Placental pericyte (primary cell): ENCODE measurements at places on chromosomes 3 and 15. TPM values are rescaled to one million over a fixed set of nuclear protein-coding genes. Genes with fewer than 3 reads are reported as not detected.

Gene C3orf20
- total RNA-seq = under 0.01 and 0.22 TPM in 2 replicates

Gene NME9
- total RNA-seq = not detected in 2 replicates

Gene MUC4
- not detected in 2 replicates for total RNA-seq

Gene AQR
- 28.4 and 35.2 TPM in 2 replicates for total RNA-seq

Gene FYTTD1
- 44.1 and 45.3 TPM in 2 replicates for total RNA-seq

Gene PEAK1
- total RNA-seq = 53.0 and 69.8 TPM in 2 replicates

Gene GOLGA8A
- total RNA-seq = 7.7 and 10.0 TPM in 2 replicates

Gene CLDN16
- total RNA-seq = 0.22 and 0.29 TPM in 2 replicates

Gene RARB
- 1.8 and 12.9 TPM in 2 replicates for total RNA-seq

Gene SAMD7
- not detected in 2 replicates for total RNA-seq

Gene GYG1
- 31.1 TPM in 2 replicates for total RNA-seq

Gene ECE2
- total RNA-seq = not detected in 2 replicates

Gene DCUN1D1
- total RNA-seq = 22.3 and 33.5 TPM in 2 replicates

Gene KCNMB3
- 0.88 and 1.1 TPM in 2 replicates for total RNA-seq

Gene THRB
- 0.66 and 2.3 TPM in 2 replicates for total RNA-seq

Gene ANP32A
- total RNA-seq = 19.0 and 38.8 TPM in 2 replicates

Gene INKA1
- 4.4 and 4.6 TPM in 2 replicates for total RNA-seq

Gene IL16
- total RNA-seq = 0.43 TPM in 1 of 2 replicates, not detected in the other

Gene UPK1B
- not detected in 2 replicates for total RNA-seq

Gene SLC6A1
- total RNA-seq = not detected in 2 replicates

Gene FOXL2NB
- total RNA-seq = 0.66 and 24.1 TPM in 2 replicates

Gene C3orf80
- total RNA-seq = 5.7 and 9.7 TPM in 2 replicates

Gene PRTG
- 1.1 and 2.7 TPM in 2 replicates for total RNA-seq

Gene ALDH1L1
- total RNA-seq = 0.44 and 1.3 TPM in 2 replicates

Gene ATP10A
- total RNA-seq = 0.44 and 2.6 TPM in 2 replicates

Gene LRRC34
- total RNA-seq = 1.8 and 6.6 TPM in 2 replicates

Gene APEH
- total RNA-seq = 102 and 155 TPM in 2 replicates

Gene SLCO2A1
- 1.6 TPM in 1 of 2 replicates, not detected in the other for total RNA-seq

Gene SRGAP3
- 0.43 and 6.1 TPM in 2 replicates for total RNA-seq

Gene SLC24A5
- not detected in 2 replicates for total RNA-seq

Gene TNIK
- 27.3 and 39.8 TPM in 2 replicates for total RNA-seq

Gene CSK
- 30.4 and 32.6 TPM in 2 replicates for total RNA-seq

Gene ADGRG7
- total RNA-seq = not detected in 2 replicates

Gene DPPA2
- not detected in 2 replicates for total RNA-seq

Gene STRC
- total RNA-seq = under 0.01 TPM in 1 of 2 replicates, not detected in the other

Gene ITIH1
- not detected in 2 replicates for total RNA-seq

Gene IGF2BP2
- total RNA-seq = 111 and 141 TPM in 2 replicates
